ENCODE measurements at places on chromosomes 1 and 21.

DNA sequence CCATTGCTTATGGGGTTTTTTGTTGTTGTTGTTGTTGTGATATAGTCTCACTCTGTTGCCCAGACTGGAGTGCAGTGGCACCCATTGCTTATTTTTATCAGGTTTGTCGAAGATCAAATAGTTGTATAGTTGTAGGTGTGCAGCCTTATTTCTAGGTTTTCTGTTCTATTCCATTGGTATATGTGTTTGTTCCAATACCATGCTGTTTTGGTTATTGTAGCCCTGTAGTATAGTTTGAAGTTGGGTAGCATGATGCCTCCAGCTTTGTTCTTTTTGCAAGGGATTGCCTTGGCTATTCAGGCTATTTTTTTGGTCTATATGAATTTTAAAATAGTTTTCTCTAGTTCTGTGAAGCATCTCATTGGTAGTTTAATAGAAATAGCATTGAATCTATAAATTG lies 11.6 kb downstream of the ZNF678 start:
- no peak for DNase-seq

DNA sequence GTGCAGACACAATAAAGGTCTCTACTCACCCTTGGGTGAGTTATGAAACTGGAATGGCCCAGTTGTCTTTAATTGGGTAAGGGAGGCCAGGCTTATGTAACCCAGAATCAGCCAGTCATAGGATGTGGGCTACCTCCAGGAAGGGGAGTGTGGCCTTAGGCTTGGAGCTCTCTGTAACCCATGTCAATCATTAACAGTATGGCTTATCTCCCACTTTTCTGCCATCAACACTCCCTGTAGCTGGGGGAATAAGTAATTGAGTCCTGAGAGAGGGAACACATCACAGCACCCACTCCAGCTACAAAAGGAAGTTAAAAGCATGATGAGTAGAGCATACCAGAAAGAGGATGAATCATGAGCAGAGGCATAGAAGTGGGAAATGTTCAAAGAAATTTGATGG lies 327.0 kb upstream of the DUSP10 start:
- no peak for DNase-seq

- no peak for DNase-seq
These were observed 65.0 kb downstream of the PRSS38 start for GRCh38 chr1:227880342-227880924.

DNA sequence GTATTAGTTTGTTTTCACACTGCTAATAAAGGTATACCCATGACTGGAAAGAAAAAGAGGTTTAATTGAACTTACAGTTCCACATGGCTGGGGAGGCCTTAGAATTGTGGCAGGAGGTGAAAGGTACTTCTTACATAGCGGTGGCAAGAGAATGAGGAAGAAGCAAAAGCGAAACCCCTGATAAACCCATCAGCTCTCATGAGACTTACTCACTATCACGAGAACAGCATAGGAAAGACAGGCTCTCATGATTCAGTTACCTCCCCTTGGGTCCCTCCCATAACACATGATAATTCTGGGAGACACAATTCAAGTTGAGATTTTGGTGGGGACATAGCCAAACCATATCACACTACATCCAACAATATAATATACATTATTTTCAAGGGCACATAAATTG lies 145.7 kb upstream of the BARHL2 start:
- DNase-seq = no peak

DNA sequence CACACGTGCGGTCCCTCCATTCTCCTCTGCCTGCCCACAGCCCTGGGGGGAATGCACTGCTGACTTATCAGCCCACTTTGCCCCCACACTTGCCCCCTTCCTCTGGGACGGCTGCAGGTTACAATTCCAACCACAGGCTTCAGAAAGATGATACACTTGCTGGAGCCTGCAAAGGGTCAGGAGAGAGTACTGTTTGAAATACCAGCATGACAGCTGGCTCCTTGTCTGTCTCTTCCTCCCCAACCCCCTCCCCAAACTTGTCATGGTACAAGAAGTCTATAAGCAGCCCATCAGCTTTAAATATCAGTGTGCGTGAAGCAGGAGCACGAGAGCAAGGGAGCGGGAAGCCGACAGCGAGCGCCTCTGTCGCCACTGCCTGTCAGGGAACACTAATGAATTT lies 62.4 kb downstream of the ERI3 start:
- DNase-seq = no peak

DNA sequence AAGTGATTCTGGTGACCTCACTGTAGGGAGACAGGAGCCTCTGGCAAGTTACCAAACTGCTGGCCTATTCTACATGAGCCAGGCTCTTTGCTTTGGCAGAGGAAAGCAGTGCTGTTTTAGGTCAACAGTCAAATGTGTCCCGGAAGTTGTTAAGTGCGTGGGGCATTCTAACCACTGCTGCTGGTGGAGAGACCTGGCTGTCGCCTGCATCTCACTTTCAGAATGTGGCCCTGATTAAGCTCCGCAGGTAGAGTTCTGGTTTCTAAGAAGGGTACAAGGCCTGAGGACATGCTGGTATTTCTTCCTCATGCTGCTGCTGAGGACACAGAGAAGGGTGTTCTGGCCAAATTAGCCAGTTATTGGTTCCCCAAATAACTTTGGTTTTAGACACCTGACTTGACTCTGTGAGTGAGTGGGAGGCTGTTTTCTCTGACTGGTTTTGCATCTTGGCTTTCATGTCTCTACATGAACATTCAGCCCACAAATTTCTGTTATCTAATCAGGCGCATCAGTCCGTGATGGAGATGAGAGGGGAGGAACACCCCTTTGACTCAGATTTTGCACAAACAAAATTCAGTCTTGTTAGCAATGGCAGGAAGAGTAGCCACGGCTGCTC lies 120.8 kb downstream of the LMO4 start:
- no peak for DNase-seq
